ENCODE measurements at places on chromosomes 1 and 21. TPM values are rescaled to one million over a fixed set of nuclear protein-coding genes. Genes with fewer than 3 reads are reported as not detected.

The EFNA1 gene
- total RNA-seq, result not detected

The SGIP1 gene
- 4.3 TPM for total RNA-seq

The HENMT1 gene
- 0.17 TPM for total RNA-seq

The TMEM61 gene
- not detected for total RNA-seq

The DRAXIN gene
- total RNA-seq, result under 0.01 TPM

The GNG12 gene
- total RNA-seq, result 134 TPM

The KCNK1 gene
- not detected for total RNA-seq

The ADORA1 gene
- 19.1 TPM for total RNA-seq

The MEX3A gene
- 5.8 TPM for total RNA-seq

The OPRD1 gene
- total RNA-seq, result 0.23 TPM

The RAVER2 gene
- total RNA-seq, result 0.29 TPM

The TSPAN2 gene
- total RNA-seq, result 0.90 TPM

The RBM15 gene
- 33.3 TPM for total RNA-seq

The DYRK3 gene
- total RNA-seq, result 31.0 TPM

The OR10Z1 gene
- not detected for total RNA-seq

The PPIAL4G gene
- total RNA-seq, result not detected

The IL19 gene
- total RNA-seq, result not detected

The PMVK gene
- total RNA-seq, result 9.1 TPM

The SLC30A1 gene
- total RNA-seq, result 17.0 TPM

The NCF2 gene
- total RNA-seq, result 0.19 TPM

The LY9 gene
- total RNA-seq, result not detected

The TRIM67 gene
- total RNA-seq, result not detected

The SPRR2F gene
- not detected for total RNA-seq

The NEK2 gene
- 54.9 TPM for total RNA-seq

The NOC2L gene
- 100 TPM for total RNA-seq
